Vagina (tissue), 2 donors: ENCODE measurements at places on chromosomes 2 and 18.

DNA sequence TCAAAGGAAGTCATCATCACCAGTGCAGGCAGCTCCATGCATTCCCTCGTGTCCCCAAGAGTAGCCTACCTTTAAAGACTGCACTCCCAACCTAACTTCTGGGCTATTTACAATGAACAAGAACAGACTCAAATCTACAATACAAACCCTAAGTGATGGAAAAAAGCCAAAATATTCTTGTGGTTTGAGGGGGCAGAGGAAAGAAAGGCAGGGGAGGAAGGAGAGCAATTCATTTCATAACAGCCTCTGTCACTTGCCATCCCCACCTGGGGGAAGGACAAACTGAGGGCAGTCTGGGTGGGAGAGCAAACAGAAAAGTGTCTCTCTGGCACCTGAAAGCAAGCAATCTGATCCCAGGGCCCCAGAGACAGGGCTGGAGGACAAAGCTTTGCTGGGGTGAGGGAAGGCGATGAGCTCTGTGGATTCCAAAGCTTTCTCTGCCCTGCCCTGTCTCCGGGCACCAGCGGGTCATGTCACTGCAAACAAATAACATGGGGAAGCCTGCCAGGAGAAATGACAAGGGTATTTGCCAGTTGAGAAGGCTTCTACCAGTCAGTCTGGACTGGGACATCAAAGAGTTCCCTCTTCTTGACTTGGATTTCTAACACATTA is 528.0 kb upstream of the TNP1 start:
- DNase-seq = no peak

DNA sequence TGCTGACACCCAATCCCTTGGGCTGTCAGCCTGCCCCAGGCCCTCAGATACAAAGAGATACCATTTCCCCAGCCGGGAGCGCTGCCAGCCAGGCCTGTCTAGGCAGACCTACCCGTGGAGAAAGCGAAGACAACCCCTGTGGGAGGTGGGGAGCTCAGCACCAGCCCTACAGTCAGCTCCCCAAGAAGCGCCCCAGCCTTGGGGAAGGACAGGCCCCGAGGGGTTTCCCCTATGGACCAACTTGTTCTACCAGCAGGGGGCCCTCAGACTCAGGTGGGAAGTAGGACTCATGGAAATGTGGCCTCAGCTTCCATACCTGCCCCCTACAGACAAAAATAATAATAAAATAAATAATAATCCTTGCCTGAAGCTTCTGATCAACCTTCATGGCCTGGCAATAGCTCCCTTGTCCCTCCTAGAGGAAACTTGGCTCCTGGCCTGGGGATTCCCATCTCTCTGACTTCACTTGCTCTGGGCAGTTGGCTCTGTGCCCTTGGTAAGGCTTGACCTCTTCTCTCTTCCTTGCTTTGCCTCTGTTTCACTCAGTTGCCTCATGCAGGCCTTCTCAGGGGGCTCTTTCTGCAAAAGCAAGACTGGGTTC is 7.0 kb downstream of the SLC35F6 start:
- no peak for DNase-seq

GRCh38 chr2:96819128-96819875 is 3.2 kb downstream of the CNNM3 start:
- DNase-seq = no peak

DNA sequence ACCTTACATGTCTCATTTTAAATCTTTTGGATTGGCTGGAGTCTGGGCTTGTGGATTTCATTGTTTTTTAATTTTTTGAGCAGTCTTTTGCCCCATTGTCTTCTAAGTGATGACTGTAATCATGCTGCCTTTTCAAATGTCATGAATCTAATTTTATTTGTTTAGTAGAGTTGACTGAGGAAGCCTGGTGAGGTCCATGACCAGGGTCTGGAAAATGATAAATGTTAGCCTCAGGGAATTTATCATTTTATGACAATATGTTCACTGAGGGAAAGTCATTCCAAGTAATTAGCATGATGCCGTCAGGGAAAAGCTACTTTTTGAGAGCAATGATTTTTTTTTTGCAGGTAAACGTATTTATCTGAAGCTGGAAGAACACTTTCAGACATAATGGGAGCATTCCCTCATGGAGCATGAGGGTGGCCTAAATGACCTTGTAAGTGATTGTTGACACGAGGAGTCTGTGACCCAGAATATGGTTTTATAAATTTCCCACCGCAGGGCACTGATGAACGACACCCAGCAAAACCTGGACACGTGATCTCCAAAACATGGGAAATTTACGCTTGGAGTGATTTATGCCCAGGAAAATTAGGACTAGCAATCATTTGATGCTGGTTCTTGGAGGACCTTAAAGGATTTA is 155.3 kb upstream of the NABP1 start:
- no peak for DNase-seq

DNA sequence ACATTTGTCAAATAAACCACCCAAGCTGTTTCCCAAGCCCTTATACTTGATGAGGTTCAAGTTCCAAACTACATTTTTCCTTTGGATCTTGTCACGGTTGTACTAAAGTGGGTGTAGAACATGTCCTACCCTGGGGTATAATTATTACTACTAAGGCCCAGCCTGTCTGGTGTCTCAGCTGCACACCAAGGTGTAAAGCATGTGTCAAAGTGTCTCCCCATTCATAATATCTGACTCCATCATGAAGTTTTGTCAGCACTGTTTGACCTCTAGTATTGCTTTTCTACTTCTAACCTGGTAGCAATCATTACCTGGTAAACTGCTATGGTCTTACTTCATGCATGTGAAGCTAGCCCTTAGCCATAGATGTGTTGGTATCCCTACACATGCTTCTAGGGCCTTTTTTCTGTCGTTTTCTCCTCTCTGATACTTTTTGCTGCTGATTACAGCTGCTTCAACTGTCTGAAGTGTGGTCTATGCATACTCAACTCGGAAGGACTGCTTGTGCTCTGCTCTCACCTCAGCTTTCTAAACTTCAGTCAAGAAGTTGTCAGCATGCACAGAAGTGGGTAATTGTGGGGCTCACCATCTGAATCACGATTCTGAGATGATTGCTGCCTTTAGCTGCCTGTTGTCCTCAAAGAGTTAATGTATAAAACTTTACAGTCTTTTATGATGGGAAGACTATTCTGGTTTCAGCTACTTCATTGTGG is 445.7 kb upstream of the TRIB2 start:
- no peak for DNase-seq

DNA sequence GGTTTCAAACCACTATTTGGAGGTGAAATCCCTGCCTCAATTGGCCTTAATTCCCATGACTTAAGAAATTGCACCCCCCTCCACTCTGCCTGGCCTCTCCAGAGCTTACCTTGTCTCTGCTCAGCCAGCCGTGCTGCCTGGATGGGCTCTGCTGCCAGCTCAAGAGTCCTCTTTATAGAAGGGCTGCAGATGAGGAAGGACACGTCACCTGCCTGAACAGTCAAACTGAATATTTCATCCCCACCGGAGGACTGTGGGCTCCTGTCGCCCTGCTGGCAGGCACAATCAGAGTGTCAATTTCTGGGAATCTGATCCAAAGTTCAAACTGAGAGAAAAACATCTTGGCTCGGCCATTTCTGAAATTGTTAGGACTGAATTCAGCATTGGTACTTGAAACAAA is at the start of gene OTOS:
TSS of gene OTOS (minus strand) at position 148 of the 400 bp plus-strand sequence. CDS start 332 bp downstream, outside the sequence.
- no peak for DNase-seq

- no peak for DNase-seq
These were observed 116.5 kb upstream of the MAP2 start for GRCh38 chr2:209307161-209308001.

DNA sequence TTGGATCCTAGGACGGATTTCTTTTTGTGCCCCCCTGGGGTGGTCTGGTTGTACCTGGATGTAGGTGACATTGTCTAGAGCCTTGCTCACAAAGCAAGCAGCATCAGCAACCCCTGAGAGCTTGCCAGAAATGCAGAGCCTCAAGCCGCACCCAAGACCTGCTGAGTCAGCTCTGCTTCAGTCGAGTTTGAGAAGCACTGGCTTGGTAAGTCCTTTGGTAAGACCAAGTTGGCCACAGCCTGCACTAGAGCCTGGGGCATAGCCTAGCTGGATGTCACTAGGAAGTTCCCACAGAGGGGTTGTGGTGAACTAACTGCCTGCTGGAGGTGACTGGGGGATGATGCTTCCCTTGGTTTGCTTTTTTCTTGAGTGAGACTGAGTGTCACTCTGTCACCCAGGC is 6.2 kb downstream of the ABCG5 start:
- no peak for DNase-seq

GRCh38 chr2:122516775-122517174 is 761.3 kb downstream of the TSN start:
- DNase-seq = no peak

- no peak for DNase-seq
These were observed 42.1 kb downstream of the SRSF7 start for GRCh38 chr2:38708900-38709566.

GRCh38 chr2:156189584-156189983 is 142.9 kb downstream of the NR4A2 start:
- no peak for DNase-seq

GRCh38 chr2:237474442-237474911 is 12.6 kb upstream of the MLPH start:
- DNase-seq = no peak

- DNase-seq = no peak
These were observed 167.1 kb upstream of the PKDCC start for GRCh38 chr2:41880561-41881243.

DNA sequence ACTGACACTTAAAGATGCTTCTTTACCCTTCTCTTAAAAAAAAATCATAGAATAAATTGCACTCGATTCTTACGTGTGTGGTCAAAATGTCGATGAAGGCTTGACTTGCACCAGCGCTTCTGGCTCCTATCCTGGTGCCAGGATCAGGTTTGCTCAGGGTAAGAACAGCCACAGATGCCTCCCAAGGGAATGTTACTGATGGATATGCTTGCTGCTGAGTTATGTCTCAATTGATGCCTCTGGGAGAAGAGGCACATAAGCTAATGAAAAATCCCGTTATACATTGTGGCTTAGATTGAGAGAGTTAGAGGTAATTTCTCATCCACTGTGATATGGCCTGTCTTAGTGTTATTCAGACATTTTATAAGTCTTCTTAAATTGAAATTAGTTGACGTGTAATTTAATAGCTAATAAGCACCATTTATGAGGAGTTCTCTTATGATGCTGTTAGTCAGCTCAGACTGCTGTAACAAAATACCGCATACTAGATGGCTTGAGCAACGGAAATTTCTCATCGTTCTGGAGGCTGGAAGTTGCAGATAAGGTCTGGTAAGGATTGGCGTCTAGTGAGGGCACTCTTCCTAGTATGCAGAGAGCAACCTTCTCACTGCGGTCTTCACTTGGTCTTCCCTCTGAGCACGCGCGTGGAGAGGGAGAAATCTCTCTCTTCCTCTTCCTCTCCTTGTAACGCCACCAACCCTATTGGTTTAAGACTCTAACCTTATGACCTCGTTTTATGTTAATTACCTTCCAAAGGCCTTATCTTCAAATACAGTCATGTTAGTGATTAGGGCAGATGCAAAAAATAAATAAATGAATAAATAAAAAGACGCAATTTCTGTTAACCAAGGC is 116.6 kb upstream of the NOSTRIN start:
- no peak for DNase-seq

GRCh38 chr2:37201208-37201607 is 4.9 kb downstream of the CEBPZOS start:
- DNase-seq = no peak

DNA sequence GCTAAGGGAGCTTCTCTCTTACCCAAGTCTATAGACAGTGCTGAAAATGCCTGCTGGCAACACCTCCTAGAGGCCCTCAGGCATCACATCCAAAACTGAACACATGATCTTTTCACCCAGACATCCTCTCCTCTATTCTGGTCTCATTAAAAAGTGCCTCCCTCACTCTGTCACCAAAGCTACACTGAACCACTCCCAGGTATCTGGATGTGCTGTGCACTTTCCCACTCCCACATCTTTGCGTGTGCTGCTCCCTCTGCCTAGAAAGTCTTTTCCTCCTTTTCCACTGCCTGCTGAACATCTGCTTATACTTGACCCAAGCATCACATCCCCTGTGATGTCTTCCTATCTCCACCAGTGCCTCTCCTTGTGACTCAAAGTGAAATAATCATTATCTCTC is 26.1 kb upstream of the STPG4 start:
- DNase-seq = no peak

- DNase-seq = no peak
These were observed 108.2 kb downstream of the BAZ2B start for GRCh38 chr2:159508140-159508539.

- no peak for DNase-seq
These were observed 242.9 kb downstream of the ARL6IP6 start for GRCh38 chr2:152961351-152961750.

GRCh38 chr2:105634198-105634597 is 110.5 kb upstream of the NCK2 start:
- DNase-seq = no peak

GRCh38 chr2:12767996-12768624 is 51.4 kb downstream of the TRIB2 start:
- DNase-seq = no peak

GRCh38 chr2:177595126-177595845 is 202.7 kb downstream of the AGPS start:
- DNase-seq = peak; percentile 58

DNA sequence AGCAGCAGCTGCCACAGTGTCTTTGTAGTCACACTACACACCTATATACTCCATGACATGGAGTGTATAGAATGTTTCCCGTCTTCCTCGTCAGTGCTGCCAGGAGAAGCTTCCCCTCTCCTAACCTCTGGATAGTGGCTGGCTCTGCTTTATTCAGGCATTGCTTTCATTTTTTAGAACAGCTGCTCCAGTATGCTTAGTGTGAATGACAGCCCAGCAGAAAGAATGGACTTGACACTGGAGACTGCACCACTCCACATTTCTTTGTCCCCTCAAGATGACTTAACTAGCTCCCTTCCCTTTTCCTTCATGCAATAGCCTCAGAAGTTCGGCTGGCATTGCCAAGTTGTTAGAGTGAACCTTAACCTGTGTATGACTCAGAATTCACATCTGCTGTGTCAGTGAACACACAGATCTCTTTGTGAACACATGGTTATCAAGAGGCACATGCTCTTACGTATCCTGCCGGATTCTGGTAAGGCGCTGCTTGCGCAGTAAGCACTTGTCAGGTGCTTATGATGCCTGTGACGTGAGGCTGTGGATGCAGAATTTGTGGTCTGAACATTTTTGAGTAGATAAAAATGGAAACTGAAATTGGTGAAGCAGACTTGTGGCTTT is 73.9 kb downstream of the NEDD4L start:
- no peak for DNase-seq

GRCh38 chr2:109124982-109125592 is 3.9 kb upstream of the SH3RF3 start:
- no peak for DNase-seq

GRCh38 chr2:42928692-42929545 is 136.5 kb upstream of the HAAO start:
- DNase-seq = no peak

- no peak for DNase-seq
These were observed 866.3 kb upstream of the KLHL29 start for GRCh38 chr2:22518641-22519040.

DNA sequence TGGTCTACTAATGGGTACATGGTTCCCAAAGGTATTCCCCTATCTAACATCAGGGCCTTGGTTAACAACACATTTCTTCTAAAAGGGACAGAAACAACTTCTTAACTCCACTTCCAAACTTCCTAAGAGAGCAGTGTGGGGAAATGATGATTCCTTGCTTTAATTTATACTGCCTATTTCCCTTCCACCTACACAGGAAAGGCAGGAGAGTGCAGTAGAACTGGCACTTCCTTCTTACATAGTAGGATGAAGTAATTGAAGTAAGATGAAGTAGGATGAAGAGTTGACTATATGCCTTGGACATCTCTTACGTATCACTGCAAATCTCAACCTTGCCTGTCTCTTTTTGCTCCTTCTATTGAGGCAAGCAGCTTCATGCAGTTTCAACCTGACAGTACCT is 54.7 kb downstream of the CD28 start:
- no peak for DNase-seq

GRCh38 chr2:41854227-41854626 is 193.6 kb upstream of the PKDCC start:
- no peak for DNase-seq
